ENCODE measurements at places on chromosomes 1 and 21.

DNA sequence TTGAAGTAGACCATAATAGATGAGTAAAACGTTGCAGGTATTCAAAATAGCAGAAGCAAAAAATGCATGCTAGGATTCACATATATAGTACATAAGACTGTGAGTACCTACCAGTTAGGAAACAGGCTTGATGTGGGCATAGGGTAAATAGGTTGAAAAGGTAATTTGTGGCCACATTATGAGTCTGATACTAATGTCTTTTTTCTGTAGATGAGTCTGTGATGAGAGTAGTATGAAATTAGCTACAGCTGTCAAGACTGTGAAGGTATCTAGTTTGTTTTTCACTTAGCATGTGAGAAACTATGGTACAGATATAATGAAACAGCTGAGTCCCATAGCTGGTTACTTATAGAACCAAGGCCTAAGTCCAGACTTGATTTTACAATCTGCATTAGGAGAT is 12.4 kb upstream of the SPATA1 start:
- no peak for DNase-seq

- no peak for DNase-seq
These were observed 172.4 kb downstream of the NFIA start for GRCh38 chr1:61254634-61255357.

- no peak for DNase-seq
These were observed 40.5 kb upstream of the KCNJ6 start for GRCh38 chr21:37956772-37957171.

- DNase-seq, result no peak
These were observed 480 bp downstream of the CADM3 start for GRCh38 chr1:159171688-159172501.

DNA sequence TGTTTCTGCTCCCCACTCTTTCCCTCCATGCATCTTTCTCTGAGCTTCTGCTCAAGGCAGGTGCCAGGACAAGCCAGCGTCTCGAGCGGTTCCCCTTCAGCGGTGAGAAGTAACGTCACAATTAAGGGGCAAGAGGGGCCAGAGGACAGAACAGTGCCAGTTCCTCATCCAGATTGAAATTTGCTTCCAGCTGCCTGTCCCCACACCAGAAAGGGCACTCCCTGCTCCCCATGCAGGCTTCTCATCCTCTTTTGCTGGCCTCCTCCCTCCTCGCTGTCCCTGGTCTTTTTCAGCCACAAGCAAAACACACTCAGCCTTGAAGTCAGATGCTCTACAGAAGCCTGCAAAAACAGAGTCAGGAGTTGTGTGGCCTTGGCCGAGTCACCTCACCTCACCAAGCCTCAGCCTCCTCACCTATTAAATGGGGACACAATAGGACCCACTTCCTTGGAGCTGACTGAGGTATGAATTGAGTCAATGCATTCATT is 35.0 kb upstream of the ECE1 start:
- DNase-seq, result no peak
